Fibroblast of lung (primary cell): ENCODE measurements at places on chromosomes 2 and 18. TPM values are rescaled to one million over a fixed set of nuclear protein-coding genes. Genes with fewer than 3 reads are reported as not detected.

DNA sequence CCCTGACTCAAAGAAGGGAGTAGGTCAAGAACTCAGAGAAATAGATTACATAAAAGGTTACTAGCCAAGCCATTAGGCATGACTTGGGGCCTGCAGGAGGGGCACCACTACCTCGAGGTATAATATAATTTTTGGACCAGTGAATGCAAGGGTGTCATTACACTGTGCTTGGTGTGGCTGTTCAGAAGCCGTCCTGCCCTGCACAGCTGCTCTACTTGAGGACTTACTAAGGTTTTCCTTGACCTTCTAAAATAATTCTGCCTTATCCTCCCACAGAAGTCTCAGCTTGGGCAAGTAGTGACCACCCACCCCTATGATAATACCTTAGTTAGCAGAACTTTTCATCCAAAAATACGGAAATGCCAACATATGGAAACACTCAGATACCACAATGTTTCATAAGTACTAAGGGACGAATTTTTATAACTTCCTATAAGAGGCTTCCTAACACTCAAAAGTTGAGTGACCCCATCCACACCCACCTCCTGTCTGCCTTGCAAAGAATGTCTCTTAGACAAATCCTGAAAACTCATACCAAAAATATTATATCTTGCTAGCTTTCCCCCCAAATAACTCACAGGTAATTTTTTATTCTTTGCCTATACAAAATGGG is 17.7 kb upstream of the ATG16L1 start:
- H3K4me1 ChIP-seq = no peaks in the 10 kb centered on the region
- H3K27ac ChIP-seq = no peak overlapping the region
- no peak overlapping the region for H3K4me3 ChIP-seq

GRCh38 chr2:122491011-122491410 is 735.6 kb downstream of the TSN start:
- H3K36me3 ChIP-seq = no peaks in the 10 kb centered on the region
- H3K4me1 ChIP-seq = no peaks in the 10 kb centered on the region

RAB27B gene
- 0.77 and 0.99 TPM in 2 replicates for total RNA-seq

- H3K36me3 ChIP-seq = no peaks in the 10 kb centered on the region
- no peak overlapping the region for H3K4me3 ChIP-seq
- no peak overlapping the region for H3K27ac ChIP-seq
- H3K27me3 ChIP-seq = no peaks in the 10 kb centered on the region
Measured at GRCh38 chr2:18403921-18404522, 156.4 kb downstream of the RDH14 start.

- no peak overlapping the region for H3K4me3 ChIP-seq
- H3K27me3 ChIP-seq = no peaks in the 10 kb centered on the region
- H3K4me1 ChIP-seq = peaks cover 4% of the 10 kb centered on the region
- H3K36me3 ChIP-seq = no peaks in the 10 kb centered on the region
- DNase-seq = peak; percentile 65
Measured at GRCh38 chr2:202165945-202166344, 72.5 kb downstream of the SUMO1 start.
